Effector CD4-positive, alpha-beta T cell (primary cell): ENCODE measurements at places on chromosomes 4 and X.

GRCh38 chr4:12036450-12036849, 607.8 kb upstream of the HS3ST1 start:
- DNase-seq: no peak

- DNase-seq: no peak
Observed at GRCh38 chr4:48141048-48141447, 7.0 kb upstream of the TXK start.

DNA sequence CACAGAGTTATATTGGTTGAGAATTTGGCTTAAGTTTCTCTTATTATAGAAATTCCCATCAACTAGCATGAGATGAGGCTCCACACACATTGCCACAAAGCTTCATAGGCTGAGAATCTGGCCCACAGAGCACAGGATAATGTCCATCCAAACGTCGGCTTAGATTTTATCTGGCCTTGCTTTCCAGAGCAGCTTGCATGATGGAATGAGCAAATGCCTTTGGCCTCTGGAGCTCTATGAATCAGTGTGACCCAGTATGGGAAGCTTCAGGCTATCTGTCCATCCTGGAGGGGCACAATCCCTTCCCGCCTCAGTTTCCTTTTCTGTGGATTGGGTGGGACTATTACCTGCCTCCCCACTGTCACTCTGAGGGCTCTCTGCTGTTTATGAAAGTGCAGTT, 131.5 kb upstream of the NDP start:
- DNase-seq: no peak

DNA sequence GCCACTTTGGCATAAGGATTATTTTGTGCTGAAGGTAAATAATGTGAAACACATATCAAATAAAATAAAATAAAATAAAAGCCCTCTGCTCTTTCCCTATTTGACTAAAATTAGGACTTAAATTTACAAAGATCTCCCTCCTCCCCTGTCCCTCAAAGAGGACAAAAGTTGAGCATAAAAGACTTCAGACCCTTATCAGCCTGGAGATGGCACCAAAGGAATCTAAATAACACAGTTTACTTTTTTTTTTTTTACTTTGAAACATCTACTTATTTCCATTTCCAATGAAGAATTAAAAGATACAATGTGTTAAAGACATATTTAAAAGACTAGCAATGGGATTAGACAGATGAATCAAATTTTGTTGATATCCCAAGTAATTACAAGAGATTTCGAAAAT, 89.7 kb downstream of the EPHA5 start:
- no peak for DNase-seq

GRCh38 chrX:106144755-106145639, 23.1 kb upstream of the PWWP3B start:
- no peak for DNase-seq

DNA sequence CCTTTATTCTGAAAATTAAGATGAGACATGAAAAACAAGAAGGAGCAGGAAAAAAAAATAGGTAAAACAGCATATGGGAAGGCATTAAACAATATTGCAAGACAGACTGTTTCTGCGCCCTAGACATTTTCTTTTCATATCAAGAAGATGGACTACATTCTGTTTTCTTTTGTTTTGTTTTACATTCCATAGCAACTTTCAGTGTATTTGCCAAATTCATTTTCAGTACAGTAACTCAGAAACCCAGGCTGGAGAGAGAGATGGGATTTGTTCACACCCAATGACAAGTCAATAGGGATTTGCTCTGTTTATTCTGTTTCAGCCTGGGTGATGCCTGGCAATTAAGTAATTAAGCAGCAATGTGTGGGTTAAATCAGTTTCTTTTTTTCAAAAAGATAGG, 892.8 kb upstream of the DIAPH2 start:
- DNase-seq: no peak

GRCh38 chr4:64495946-64496345, 86.7 kb upstream of the TECRL start:
- DNase-seq: no peak

GRCh38 chrX:11407331-11408108, 114.3 kb downstream of the AMELX start:
- no peak for DNase-seq

DNA sequence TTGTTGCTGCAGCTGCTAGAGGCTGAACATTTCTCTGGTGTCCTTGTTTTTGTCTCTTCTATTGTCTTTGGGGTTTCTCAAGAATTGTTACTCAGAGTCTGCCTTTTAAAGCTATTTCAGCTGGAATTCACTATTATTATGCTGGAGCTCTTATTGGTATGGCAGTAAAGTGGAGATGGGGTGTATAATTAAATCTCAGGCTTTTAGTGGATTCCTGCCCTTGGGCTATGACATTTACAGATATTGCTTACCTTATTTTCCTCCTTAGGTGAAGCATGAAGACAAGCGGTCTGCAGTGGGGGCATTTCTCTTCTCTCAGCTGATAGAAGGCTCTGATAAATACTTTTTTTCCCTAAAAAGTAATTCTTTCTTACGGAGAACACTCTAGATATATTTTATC, 1656.6 kb upstream of the IGFBP7 start:
- DNase-seq: no peak

GRCh38 chr4:98739751-98740150, 81.3 kb upstream of the TSPAN5 start:
- DNase-seq: no peak

DNA sequence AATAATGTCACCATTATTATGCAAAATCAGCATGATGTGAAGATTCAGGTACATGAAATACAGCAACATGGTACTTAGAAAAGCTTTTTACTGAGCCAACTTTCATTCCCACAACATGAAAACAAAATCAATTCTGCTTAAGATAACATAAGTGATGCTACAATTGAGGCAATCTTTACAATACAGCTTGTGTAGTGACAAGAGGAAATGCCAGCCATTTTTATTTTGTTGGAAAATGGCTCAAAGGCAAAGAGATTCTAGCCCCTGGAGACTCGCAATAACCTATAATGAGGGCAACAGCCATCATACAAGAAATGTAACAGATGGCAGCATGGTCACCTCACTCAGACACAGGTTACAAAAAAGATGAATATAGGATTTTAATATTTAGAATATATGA, 560.4 kb downstream of the SPOCK3 start:
- DNase-seq: no peak

GRCh38 chr4:3871881-3872833, 106.0 kb downstream of the ADRA2C start:
- no peak for DNase-seq

DNA sequence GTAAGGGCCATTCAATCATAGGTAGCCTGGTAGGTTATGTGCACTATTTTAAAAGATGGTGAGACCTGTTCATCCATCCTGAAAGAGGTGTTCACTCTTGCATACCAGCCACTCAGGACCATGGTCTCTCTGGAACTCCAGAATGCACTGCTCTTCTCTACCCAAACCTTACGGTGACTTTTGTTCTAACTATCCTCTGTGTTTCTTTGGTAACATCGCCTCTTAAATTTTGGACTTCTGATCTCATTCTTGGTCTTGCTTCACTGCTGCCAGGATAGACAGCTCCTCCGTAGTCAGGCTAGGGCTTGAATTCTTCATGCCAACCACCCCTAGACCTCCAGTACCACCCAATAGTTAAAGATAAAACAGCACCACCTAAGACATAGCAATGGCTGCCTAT, 346.3 kb upstream of the GALNT7 start:
- DNase-seq: no peak

DNA sequence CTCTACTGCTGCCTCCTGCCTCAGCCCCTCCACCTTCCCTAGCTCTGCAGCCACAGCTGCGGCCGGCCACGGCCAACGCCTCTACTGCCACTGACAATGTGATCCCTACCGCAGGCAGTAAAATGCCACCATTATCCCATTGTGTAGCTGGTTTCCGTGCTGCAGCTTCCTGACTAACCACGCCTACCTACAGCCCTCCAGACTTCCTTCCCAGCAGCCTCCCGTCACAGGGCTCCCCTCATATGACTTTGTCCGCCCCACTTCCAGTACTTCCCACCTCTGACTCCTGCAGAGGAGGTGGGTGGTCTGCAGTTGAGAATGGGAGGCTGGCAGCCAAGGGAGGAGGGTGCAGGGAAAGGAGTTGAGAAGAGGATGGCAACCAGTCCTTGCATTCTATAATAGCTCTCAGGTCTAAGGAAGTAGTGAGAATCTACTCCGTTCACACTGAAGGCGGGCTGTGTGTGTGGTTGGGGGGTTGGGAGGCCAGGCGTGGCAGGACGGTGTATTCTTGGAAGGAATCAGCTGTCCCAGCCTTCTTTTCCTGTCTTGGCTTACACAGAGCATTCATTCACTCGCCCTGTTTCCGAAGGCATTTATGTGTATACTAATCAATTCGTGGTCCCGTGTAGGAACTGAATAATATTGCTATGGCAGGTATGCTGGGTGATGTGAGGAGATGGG, 33.1 kb upstream of the USP51 start:
- no peak for DNase-seq

GRCh38 chrX:155334486-155335336, at the start of gene CLIC2:
CLIC2 (minus strand) TSS chrX:155334614; CDS start chrX:155334427, 187 bp downstream.
- no peak for DNase-seq

GRCh38 chr4:38333219-38333618, 330.8 kb upstream of the KLF3 start:
- DNase-seq: no peak

- DNase-seq: no peak
Observed at GRCh38 chr4:11606078-11606477, 177.4 kb upstream of the HS3ST1 start.

DNA sequence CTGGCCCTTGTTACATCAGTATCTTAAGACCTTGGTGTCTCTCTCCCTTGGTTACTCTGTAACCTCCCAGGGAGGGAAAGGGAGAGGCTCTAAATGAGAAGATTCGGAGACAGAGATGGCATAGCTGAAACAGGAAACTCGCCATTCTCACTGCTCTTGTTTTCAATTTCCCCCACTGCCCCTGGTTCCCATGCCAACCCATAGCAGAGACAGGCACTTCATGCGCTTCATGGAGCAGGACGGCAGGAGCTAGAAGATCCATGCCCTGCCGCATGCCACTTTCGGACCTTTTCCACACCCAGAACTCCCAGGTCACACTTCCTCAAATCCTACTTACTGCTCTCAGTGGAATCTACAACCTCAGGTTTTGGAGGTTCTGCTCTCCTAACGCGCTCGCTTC, 3.1 kb downstream of the ZMYM3 start:
- DNase-seq: no peak

GRCh38 chr4:29277381-29277780, 1442.8 kb upstream of the PCDH7 start:
- no peak for DNase-seq

- no peak for DNase-seq
Observed at GRCh38 chrX:66018585-66019309, 21.1 kb downstream of the VSIG4 start.

- no peak for DNase-seq
Observed at GRCh38 chr4:38149472-38149996, 189.3 kb downstream of the PTTG2 start.

- DNase-seq: no peak
Observed at GRCh38 chr4:81071013-81071412, 40.5 kb downstream of the BMP3 start.

- DNase-seq: no peak
Observed at GRCh38 chr4:172411149-172411548, 597.9 kb downstream of the GALNTL6 start.

- DNase-seq: no peak
Observed at GRCh38 chr4:136121426-136121825, 1410.9 kb downstream of the PCDH18 start.

DNA sequence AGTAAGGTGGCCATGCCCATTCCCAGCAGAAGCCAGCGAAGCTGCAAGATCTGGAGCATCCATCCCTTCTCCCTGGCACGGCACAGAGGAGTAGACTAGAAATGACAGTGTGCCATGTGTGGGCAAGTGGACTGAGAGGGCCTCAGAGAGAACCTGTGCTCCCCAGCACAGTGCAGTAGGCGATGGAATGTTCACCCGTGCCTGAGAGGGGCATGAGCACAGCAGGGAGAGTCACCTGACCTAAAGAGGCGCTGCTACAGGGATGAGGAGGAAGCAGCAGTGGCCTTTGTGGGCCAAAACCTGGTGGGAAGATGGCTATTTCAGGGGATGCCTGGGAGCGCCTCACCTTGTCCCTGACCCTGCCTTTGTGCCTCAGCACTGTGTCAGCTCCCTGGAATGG, 8.0 kb upstream of the CDKN2AIP start:
- DNase-seq: no peak

- no peak for DNase-seq
Observed at GRCh38 chr4:122584519-122584918, 36.3 kb downstream of the IL21 start.

GRCh38 chr4:121913667-121914066, 38.2 kb downstream of the TRPC3 start:
- no peak for DNase-seq

DNA sequence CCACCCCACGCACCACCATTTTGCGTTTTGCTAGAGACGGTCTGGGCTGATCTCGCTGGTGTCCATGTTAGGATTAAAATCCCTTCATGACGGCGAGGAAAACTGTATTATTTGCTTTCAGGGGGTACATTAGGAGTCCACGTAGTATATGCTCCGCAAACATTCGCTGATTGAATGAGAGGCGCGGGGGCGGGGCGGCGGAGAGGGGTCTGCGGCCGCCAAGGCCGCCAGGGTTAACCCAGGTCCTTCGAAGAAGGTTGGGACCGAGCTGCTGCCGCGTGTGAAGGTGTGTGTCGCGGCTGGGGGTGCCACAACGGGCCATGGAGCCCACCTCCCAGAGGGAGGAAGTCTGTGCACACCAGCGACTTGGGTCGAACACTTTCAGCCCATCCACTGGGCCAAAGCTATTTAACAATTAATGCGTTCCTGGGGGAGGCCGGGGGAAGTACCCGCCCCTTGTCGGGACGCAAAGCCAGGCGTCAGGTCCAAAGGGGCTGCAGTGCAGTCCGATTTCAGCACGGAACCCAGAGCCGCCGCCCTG, 6.4 kb upstream of the PITX2 start:
- DNase-seq: no peak

- no peak for DNase-seq
Observed at GRCh38 chrX:118115953-118116712, 477 bp downstream of the KLHL13 start.

DNA sequence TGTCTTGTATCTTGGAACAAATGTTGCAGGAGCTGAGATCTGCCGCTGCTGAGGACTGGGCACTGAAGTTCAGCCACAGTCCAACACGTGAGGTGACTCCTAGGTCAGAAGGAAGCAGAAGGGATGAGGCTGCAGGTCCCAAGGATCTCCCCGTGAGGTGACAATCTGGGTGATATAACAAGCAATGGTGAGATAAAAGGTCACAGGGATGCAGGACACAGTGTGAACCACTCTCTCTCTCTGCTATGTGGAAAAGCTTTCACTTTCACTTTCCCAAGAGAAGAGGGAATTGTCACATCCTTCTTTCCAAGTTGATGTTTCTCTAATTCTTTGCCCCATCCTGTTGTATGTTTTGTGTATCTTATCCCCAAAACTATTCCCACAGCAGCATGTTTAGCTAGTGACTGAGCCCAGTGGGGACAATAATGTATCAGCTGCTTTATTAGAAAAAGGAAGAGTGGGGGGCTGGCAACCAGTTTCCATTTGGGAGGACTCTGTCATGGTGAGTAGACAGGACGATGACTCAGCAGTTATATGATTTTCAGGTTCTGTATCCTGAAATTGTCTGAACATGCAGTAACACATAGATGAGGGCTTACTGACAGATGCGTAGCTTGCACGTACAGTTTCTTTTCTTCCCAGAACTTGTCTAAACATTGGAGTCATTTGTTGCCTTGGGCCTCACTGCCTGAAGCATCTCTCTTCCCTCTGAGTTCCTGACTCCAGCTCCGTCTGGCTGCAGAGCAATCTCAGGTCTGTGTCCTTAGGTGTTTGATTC, 1415.8 kb upstream of the TENM3 start:
- DNase-seq: no peak

- no peak for DNase-seq
Observed at GRCh38 chr4:110452546-110452945, 23.4 kb upstream of the ENPEP start.

- DNase-seq: peak; percentile 21
Observed at GRCh38 chrX:119654112-119654531, 38.8 kb downstream of the SEPTIN6 start.

GRCh38 chr4:90799895-90800294, 672.7 kb downstream of the CCSER1 start:
- DNase-seq: no peak
